Activated T-cell treated with anti-CD3 and anti-CD28 coated beads, Interleukin-2, amount 50 U/mL, for 48 hours (primary cell): ENCODE measurements at places on chromosomes 5 and 9.

GRCh38 chr5:179617930-179618329 is 5.5 kb downstream of the HNRNPH1 start:
- no peak for DNase-seq

DNA sequence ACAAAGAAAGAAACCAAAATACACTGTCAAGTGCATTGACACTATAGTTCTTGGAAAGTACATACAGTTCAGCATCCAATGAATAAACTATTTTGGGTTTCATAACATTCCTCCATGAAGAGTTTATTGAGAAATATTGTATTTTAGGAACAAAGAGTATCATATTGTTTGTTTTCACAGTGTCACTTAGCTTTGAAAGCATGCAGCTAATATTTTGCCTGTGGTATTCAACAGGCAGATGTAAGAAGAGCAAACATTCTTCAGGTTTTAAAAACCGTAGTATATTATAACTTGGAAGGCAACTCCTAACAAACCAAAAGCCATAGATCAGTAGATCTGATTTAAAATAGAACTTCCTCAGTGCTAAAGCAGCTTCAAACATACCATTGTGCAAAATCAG is 4.5 kb downstream of the PRELID2 start:
- no peak for DNase-seq

DNA sequence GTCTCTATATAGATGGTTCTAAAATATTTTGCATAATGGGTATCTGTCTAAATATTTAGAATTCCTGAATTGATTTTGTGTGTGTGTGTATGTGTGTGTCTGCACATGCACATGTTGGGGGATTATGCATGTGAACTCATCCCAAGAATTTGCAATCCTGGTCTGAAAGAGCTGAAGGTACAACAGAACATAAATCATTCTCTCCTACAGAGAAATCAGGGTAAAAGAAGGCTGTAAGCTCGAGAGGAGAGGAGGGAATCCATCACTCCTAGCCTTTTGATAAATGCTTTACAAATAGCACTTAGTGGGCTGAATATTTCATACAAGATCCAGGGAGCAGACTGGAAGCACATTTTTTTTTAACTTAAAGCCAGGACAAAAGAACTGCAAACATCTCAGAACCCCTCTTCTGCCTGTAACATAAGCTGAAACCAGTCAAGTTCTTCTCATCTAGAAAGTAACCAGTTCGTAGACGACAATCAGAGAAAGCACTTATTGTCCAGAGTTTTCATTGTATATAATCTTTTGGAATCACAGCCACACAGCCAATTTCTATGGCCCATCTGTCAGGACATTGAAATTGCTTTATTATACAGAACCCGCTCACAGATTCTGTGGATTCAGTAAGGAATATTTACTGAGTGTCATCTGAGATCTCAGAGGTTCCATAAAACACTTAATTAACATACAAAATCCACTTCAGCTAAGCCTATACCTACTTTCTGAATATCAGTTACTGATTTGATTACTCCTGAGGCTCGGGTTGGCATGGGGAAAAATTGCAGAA is 541.4 kb upstream of the ZNF462 start:
- DNase-seq = no peak

- DNase-seq = no peak
These were observed 48.9 kb downstream of the AUH start for GRCh38 chr9:91312717-91313325.

DNA sequence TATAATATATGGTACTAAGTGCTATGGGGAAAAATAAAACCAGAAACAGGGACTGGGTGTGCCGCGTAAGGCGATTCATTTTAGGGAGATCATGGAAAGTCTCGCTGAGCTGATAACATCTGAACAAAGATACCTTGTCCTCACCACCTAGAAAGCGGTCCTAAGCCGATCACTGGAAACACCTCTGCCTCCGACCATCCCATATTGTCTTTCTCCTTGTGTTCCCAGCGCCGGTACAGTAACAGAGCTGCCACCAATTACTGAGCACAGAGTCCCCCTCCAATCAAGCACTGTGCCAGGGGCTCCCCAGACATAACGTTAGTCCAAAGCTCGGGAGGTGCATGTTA is 704 bp downstream of the CCDC112 start:
- DNase-seq = no peak

DNA sequence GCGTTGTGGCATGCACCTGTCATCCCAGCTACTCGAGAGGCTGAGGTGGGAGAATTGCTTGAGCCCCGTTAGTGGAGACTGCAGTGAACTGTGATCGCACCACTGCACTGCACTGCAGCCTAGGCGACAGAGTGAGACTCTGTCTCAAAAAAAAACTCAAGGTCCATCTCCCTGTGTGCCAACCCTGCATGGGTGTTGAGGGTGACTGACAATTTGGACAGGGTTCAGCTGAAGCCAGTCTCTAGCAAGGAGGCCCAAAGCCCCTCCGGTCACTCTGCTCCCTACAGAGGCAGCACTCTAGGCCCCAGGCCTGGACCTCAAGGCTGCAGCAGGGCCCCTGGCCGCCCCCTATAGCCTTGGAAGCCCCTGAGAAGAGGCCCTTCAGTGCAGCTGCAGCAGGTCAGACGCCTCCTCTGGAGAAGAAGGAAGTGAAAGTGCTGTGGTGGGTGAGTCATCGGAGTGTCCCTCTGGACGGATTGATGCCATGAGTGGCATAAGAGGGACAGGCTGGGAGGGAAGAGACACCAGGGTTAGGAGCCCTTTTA is 39.2 kb upstream of the NEK6 start:
- peak; percentile 66 for DNase-seq

DNA sequence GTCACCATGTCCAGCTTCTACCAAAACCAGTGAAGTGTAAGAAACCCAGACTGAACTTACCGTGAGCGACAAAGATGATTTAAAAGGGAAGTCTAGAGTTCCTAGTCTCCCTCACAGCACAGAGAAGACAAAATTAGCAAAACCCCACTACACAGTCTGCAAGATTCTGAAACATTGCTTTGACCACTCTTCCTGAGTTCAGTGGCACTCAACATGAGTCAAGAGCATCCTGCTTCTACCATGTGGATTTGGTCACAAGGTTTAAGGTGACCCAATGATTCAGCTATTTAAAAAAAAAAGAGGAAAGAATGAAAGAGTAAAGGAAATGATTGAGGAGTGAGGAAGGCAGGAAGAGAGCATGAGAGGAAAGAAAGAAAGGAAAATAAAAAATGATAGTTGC is 19.8 kb downstream of the IL7R start:
- no peak for DNase-seq

- no peak for DNase-seq
These were observed 4.9 kb upstream of the FYB1 start for GRCh38 chr5:39224196-39224761.

DNA sequence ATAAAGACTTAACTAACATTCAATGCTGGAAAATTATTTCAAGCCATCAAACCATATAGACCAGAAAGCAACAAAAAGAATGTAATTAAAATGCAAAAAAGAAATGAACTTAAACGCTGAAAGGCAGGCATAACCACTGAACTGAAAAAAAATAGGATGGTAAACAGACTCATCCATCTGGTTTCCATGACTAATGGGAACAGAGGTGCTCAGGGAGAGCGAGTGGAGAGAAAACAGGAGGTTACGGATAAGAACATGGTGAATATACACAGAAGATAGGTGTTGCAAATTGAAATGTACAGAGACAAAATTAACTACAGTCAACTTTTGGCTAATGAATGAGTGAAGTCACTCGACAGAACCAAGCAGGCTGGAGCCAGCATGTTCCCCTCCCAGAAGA is 43.5 kb upstream of the RNF38 start:
- no peak for DNase-seq
